K562 (cell line): ENCODE measurements at places on chromosomes 2 and 18.

DNA sequence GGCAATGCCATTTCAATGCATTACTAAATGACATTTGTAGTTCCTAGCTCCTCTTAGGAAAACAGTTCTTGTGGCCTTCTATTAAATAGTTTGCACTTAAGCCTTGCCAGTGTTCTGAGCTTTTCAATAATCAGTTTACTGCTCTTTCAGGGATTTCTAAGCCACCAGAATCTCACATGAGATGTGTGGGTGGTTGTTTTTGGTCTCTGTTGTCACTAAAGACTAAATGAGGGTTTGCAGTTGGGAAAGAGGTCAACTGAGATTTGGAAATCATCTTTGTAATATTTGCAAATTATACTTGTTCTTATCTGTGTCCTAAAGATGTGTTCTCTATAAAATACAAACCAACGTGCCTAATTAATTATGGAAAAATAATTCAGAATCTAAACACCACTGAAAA is 45.3 kb downstream of the HADHB start:
- H3K4me1 ChIP-seq: peaks cover 2% of the 10 kb centered on the region; the same call in 1 of the 3 replicates
- H3K36me3 ChIP-seq: peaks cover 26% of the 10 kb centered on the region; the same call in 2 of the 3 replicates
- no peak overlapping the region for H3K4me3 ChIP-seq
- no peaks in the 10 kb centered on the region for H3K27me3 ChIP-seq

GRCh38 chr2:88530081-88530480 is 77.6 kb upstream of the FOXI3 start:
- H3K27ac ChIP-seq: no peak overlapping the region
- no peaks in the 10 kb centered on the region; the same call in 1 of the 2 replicates for H3K4me1 ChIP-seq
- H3K27me3 ChIP-seq: peaks cover 18% of the 10 kb centered on the region; the same call in 2 of the 3 replicates
- no peak overlapping the region for H3K4me3 ChIP-seq
- H3K36me3 ChIP-seq: no peaks in the 10 kb centered on the region

GRCh38 chr2:118982039-118982438 is 40.0 kb downstream of the MARCO start:
- H3K27me3 ChIP-seq: no peaks in the 10 kb centered on the region
- no peaks in the 10 kb centered on the region for H3K36me3 ChIP-seq
- H3K27ac ChIP-seq: no peak overlapping the region
- no peaks in the 10 kb centered on the region for H3K4me1 ChIP-seq
- DNase-seq: no peak

GRCh38 chr2:37676274-37676673 is 4.8 kb upstream of the CDC42EP3 start:
- no peak overlapping the region for H3K4me3 ChIP-seq
- H3K27ac ChIP-seq: no peak overlapping the region
- H3K27me3 ChIP-seq: peaks cover 5% of the 10 kb centered on the region
- no peak for DNase-seq
- H3K36me3 ChIP-seq: no peaks in the 10 kb centered on the region

GRCh38 chr18:65365245-65365980 is 385.4 kb upstream of the CDH7 start:
- H3K4me3 ChIP-seq: no peak overlapping the region
- no peaks in the 10 kb centered on the region for H3K27me3 ChIP-seq
- no peak overlapping the region for H3K27ac ChIP-seq
- no peaks in the 10 kb centered on the region for H3K36me3 ChIP-seq
- DNase-seq: no peak

- DNase-seq: no peak
- H3K4me1 ChIP-seq: no peaks in the 10 kb centered on the region
- no peaks in the 10 kb centered on the region for H3K27me3 ChIP-seq
- no peak overlapping the region for H3K27ac ChIP-seq
- H3K4me3 ChIP-seq: no peak overlapping the region
Observed at GRCh38 chr2:222049946-222050345, 248.9 kb downstream of the PAX3 start.

GRCh38 chr18:63539904-63540510 is 2.2 kb upstream of the SERPINB12 start:
- H3K4me1 ChIP-seq: no peaks in the 10 kb centered on the region
- H3K27me3 ChIP-seq: no peaks in the 10 kb centered on the region
- no peaks in the 10 kb centered on the region for H3K36me3 ChIP-seq
- H3K4me3 ChIP-seq: no peak overlapping the region
- no peak for DNase-seq

DNA sequence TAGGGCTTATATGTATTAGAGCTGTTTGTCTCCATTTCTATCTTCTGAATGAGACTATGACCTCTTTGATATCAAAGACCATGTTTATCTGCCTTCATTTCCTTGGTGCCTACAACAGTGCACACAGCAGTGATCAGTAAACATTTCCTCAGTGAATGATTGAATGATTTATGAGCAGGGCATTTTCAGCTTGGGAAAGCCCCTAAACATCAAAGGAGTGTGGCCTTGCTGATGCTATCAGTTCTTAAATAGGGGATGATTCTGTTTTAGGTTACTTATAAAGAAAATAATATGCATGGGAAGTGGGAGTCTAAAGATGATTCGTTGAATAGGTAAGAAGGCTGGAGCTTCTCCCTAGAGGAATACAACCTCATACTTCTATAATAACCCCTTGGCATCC is 425.3 kb downstream of the ZNF521 start:
- H3K4me1 ChIP-seq: no peaks in the 10 kb centered on the region
- H3K27me3 ChIP-seq: no peaks in the 10 kb centered on the region; the same call in 1 of the 2 replicates
- H3K36me3 ChIP-seq: no peaks in the 10 kb centered on the region
- no peak for DNase-seq
- no peak overlapping the region for H3K4me3 ChIP-seq
